ENCODE measurements at places on chromosomes 6 and 20.

- DNase-seq: no peak
These were observed 80.3 kb downstream of the UNC5CL start for GRCh38 chr6:40958738-40959137.

- no peak for DNase-seq
These were observed 59.0 kb downstream of the COL21A1 start for GRCh38 chr6:56188429-56188828.

DNA sequence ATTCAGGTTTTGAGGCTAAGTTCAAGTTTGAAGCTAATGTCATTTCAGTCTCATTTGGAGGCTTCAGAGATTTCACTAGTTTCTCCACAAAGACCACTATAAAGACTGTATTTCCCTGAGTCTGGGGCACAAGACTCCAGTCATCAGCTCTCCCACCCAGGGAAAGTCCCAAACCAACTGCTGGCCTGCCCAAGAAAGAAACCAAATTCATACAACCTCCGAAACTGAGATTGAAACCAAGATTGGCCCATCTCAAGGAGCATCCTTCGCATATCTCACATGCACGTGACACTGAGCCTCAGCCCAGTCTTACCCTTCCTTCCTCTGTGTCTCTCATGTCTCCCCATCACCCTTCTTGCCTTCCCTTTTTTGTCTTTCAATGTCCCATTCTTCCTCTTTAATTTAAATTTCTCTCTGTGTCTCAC lies 3.5 kb upstream of the LTA start:
- peak; percentile 81 for DNase-seq

DNA sequence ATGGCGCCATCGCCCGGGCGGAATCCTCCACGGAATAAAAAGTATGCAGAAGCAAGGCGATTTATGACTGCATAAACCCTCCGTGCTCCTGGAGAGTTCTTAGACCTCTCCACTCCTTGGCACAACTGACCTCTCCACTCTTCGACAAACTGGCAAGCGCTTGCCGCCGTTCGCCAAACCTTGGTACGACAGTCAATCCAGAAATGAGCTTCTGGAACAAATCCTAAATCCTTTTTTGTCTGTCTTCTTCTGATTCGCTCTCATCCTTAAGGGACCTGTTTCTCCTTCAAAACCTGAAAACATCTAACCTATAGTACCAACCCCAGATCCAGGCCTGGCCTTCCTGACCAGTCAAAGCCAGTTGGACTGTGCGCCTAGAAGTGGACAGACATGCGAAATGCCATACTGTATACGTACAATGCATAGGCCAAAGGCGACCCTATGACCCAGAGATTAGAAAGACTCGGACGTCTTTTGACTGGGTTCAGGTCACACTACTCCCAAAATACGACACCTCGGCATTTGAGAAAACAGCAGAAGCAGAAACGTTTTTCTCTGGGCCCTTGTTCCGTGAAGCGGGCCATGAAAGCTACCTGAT lies 59.4 kb downstream of the TRIM27 start:
- DNase-seq: no peak

DNA sequence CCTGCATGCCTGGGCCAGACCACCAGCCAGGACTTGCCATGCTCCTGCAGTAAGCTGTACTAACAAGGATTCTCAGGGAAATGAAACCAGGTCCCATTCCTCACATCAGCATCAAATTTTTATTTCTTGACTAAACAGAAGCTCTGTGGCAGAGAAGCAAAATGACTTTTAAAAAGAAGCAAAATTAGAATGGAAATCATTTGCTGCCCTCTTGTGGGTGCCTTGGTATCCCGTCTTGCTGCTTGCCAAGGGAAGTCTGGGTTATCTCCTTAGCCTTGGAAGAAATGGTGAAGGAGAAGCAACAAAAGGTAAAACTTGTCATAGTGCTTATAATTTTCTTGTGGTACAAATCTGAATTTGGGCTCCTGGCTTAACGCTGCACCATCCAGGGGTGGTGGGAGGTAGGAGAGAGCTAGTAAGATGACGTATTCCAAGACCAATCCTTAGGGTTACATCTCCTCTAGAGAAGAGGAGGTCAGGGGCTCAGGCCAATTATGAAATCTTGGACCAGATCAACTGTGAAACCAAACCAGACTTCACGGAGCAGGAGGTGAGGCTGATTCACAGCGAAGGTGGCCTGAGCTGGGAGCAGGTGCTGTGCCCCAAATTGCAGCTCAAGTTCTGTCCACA lies 107.5 kb downstream of the FAXC start:
- DNase-seq: no peak

GRCh38 chr6:31402324-31403282 lies 792 bp upstream of the MICA start:
- DNase-seq: peak; percentile 72

- no peak for DNase-seq
These were observed 42.1 kb downstream of the LYRM2 start for GRCh38 chr6:89596484-89596883.

DNA sequence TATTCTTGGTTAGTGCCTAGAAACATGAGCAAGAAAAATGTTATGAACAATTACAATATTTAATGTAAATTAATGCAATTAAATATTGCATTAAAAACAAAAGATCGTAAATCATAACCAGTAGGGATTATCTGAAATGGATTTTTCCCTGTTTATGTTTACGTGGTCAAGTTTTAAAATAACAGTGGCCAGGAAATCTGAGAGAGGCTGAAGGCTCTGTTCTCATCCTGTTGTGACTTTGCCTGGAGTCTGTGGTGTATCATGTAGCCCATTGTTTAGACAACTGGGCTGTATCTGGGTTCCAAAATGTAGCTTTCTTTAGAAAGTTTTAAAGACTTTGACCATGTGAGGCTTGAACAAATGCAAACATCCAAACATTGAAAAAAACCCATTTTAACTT lies 2.4 kb downstream of the MYO6 start:
- DNase-seq: no peak

DNA sequence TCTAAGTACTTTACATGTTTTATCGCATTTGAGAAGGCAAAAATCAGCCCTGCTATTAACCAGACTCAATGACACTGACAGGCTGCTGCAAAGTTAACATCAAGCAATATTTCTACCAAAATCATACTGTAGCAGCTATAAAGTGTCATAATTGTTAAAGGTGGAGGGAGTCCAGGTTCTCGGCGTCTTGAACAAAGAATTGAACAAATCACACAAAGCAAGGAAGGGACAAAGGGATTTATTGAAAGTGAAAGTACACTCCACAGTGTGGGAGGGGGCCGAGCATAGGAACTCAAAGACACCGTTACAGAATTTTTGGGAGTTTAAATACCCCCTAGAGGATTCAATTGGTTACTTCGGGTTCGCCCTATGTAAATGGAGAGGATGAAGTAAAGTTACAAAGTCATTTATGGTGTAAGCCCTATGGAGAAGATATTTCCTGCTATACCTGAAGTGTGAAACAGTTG lies 12.9 kb upstream of the ZNF391 start:
- DNase-seq: no peak

DNA sequence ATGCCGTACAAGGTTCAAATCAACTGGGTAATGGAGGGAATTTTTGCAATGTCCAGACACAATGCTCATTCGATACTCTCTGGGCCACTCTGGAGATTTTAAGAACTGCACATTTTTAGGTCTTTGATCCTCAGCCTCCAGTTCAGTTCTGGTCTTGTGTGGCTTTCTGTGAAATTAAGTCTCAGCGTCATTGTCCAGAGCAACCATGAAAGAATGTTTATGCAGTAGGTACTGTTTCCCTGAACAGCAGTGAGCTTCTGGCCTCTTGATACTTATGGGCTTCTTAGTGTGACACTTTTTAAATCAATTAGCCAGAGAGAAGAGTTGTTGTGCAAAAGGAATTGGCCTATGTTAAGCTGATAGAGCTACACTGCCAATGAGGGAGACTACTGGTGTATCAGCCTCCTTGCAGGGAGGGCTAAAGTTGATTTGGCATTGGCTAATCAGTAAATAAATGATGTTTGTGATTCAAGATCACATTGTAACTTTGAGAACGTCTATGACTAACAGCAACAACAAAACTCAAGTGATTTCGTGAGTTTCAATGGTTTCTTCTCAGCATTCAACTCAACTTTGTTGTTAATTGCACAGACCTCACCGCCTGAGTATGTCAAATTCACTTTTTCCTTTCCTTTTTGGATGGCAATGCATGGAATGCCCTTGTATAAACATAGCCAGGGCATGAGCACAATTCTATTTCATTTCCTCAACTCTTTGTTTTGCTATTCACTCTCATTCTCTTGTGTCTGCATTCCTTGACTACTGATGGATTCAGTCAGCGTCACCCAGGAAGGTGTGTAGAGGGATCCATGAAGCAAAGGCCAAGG lies 85.1 kb downstream of the GJA1 start:
- DNase-seq: no peak

- DNase-seq: no peak
These were observed 35.1 kb downstream of the PKIB start for GRCh38 chr6:122645256-122645655.

DNA sequence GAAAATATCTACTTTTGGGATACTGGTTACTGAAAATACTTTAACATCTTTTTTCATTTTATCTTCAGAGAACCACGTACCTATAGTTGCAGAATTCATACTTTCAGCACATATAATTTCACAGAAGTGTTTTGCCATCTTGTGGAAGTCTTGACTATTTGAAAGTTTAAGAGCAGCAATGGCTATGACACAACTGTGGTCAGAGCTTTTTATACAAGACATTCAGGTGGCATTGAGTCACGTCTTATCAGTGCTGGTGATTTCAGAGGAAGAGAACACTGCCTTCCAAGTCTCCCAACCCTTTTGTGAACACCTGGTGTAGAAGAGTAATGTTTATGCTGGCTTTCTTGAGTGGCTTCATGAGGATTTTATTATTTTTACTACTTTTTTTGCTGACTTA lies 171.6 kb downstream of the ARID1B start:
- DNase-seq: no peak

DNA sequence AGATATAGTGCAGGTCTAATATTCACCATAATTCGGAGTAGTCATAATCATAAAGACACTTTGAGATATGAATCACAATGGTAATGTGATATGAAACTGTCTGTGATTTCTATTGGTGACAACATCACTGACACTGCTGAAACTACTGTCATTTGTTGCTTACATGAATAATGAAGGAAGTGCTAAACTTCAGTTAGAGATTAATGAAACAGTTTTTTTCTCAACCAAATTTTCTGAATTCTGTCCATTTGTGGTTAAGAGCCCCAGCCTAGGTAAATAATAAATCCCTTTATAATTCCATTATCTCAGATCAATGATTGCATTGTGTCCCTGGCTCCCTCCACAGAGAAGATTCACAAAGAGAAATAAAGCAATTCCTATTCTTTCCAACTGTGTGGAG lies 122.6 kb downstream of the HIVEP2 start:
- DNase-seq: no peak

DNA sequence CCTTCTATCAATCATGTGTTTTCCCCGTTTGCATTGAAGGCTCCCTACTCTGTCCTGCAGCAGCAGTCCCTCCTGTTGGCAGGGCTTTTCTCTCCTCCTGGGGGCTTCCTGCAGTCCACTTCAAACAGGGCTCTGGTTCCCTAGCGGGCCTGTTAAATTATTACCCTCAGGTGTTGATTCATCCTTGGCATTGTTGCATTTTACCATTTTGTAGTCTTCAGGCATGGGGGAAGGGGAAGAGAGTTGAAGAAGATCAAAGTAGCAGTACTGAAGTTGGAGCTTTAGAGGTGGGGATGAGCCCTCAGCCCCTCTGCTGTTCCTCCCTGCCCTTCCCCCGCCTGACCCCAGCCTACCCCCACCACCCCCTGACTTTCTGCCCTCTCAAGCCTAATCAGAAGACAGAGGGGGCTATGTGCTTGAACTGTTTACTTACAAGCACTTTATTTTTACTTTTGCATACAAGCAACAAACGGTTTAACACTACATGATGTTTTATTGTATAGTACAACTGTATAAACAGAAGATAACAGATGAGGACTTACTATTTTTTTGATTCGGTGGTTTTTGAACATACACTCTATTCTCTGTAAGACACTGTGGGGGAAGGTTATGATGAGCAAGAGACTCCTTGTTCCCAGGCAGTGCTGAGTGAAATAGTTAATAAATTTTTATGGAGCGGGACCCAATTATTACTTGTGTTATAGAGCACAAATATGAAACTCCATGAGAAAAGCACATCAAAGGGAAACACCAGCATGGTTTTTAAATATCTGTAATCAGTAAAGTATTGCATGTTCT lies 169.7 kb downstream of the EYA4 start:
- no peak for DNase-seq

GRCh38 chr6:113184736-113185135 lies 672.4 kb upstream of the MARCKS start:
- no peak for DNase-seq

DNA sequence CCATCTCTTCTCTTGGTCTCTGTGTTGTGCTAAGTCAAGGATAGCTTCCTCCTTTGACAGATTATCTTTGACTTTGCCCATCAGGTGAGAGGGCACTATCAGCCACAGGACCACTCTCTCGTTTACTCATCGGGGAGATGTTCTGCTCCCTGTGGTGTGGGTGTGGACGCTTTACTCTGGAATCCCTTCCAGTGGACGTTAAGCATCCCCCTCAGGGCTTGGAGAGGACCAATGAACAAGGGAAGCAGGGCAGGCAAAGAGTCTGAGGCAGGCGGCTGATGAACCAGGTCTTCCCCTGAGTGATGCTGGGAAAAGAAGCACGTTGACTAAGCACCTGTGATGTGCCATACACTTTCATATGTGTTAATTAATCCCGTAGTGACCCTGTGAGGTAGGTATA lies 21.0 kb upstream of the RNF24 start:
- no peak for DNase-seq

DNA sequence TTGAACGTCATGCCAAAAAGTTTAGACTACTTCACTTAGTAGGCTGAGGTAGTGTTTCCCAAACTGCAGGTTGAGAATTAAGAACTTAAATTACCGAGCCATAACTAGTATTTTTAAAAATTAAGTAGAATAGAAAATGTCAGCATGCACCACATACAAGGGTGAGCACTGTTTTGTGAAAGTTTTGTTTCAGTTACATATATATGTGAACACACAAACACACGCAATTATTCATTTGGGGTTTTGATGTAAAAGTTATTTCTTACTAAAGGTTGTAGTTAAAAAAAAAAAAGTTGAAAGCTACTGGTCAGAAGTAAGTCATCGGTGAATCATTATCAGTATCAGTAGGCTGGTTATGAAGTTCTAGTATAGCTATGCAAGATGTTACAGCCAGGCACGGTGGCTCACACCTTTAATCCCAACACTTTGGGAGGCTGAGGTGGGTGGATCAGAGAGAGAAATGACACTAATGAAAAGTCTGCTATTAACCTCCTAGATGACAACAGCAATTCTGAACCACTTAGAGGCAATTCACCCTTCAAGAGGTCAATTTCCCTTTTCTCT lies 24.1 kb downstream of the FASTKD5 start:
- DNase-seq: no peak

DNA sequence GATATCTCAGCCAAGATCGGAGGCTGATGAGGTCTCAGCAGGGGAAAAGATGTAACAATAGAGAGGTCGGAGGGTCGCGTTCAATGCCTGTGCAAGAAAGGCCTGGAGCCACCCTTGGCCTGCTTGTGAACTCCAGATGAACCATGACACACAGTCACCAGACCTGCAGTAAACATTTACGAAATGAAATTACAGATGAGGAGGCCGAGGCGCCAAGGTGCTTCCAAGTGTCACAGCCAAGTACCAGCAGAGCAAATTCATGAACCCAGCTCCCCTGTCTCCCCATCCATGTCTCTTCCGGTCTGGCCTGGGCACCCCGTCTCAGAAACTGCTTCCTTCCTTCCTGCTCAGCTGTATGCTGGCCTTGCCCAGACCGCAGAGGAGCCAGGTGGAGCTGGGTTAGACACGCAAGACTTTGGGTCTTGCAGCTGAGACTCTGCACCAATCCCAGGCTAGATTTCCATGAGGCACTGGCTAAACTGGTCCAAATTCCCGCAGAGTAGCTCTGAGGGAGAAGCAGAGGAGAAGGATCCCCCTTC lies 48.1 kb downstream of the CHMP4B start:
- DNase-seq: peak; percentile 73
